Hindlimb muscle (tissue), 1 donor: ENCODE measurements at places on chromosomes 1 and 21.

DNA sequence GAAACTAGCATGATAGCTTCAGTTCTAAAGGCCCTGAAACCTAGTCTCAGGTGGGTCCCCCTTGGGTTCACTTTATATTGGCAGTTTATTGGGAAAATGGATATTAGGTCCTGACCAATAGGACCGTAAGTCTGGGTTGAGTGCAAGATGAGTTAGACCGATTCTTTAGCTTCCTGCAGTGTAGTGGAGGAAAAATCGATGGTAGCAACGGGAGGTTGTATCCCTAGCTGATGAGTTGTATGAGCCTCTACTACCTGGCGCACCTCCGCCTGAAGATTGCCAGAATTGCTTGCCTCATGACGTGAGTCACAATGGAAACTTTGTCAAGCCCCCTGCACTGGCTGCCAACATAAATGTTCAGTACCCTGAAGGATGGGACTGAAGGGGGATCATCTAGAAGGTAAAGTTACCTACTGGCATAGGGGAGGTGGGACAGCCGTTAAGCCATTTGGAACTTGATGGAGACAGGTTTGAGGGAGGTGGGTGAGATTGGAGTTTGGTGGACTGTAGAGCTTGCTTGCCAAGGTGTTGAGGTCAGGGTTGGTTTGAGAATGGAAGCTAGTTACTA, 3.9 kb downstream of the RCC1 start:
- no peak for DNase-seq

DNA sequence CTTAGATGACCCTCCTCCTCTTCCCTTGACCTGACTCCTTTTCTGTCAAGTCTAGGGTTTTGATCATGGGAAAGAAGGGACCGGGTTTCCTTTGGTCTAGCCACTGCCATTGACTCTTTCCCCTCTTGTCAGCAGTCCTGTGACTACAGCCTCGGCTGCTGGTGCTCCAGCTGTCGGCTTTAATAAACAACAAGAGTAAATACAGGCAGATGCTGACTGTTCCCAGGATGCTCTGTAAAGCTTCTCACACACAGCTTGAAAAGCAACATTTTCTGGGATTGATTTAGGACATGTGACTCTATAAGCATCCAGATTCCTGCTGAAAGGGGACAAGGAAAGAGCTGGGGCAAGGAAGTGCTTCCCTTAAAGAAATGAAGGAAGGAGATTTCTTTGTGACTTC, 53.5 kb upstream of the CTTNBP2NL start:
- no peak for DNase-seq

DNA sequence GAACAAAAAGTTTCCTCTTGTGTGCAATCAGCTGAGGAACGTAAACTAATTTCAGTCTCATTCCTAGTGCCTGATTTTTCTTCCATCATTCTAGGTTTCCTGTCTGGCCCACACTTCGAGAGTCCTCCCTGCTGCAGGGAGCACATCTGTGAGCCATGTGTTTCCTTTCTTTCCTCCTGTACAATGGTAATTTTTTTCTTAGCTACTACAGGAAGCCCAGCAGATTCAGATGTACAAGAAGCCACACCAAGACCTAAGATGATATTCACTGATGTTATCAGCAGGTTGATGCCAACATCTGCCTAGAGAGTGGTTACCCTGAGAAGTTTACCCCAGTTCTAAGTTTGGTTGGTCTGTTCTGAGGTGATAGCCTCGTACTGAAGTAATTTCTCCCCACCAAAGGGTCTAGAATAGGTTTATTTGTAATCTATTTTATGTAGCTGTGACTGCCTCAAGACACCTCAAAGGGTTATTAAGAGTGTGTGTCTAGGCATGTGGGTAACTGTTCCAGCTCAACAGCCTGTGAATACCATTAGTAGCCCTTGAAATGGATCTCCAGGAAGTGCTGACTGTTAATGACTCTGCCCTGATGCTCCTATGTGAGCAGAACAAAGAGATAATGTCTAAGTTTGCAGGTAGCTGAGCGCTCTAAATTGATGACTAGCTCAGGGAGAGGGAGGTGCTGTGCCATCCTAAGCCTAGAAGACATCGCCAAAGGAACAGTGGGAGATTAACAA, 31.7 kb upstream of the CLDN14 start:
- no peak for DNase-seq

GRCh38 chr1:29991025-29991424, 732.4 kb downstream of the MATN1 start:
- no peak for DNase-seq

DNA sequence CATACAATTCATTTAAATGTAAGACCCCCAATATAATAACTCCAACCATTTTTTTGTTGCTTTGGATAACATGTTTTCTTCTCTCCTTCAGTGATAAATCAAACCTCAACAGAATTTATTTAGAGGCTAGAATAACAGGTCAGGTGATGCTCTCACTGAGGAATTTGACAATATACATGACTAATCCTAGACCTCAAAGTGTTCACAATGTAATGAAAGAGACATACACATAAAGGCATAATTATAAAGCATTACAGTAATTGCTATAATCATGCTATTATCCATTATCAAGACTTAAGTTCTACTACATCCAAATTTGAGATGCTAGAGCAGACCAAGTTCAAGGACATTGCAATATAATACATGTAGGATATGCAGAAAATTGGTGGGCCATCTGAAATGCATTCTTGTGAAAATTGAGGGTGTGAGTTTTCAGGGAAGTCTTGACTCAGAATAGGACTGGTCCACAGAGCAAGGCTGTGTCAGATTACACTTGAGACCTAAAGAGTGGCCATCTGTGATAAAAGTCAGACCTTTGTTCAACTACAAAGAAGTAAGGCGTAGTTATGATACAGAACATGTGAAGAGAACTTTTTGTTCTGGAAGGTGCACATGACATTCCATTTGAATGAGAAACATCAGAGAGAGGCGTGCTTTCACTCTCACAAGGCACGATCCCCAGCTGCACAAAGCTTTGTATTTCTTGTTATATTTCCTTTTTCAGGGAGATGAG, 45.5 kb downstream of the UTP25 start:
- DNase-seq, result no peak

GRCh38 chr1:180230791-180231505, 884 bp downstream of the LHX4 start:
- DNase-seq, result no peak

- no peak for DNase-seq
Measured at GRCh38 chr1:143672983-143673382, 298.8 kb downstream of the FAM72C start.

GRCh38 chr1:71417421-71417820, 336.6 kb upstream of the ZRANB2 start:
- no peak for DNase-seq

- no peak for DNase-seq
Measured at GRCh38 chr1:167273027-167273800, 52.5 kb downstream of the POU2F1 start.

DNA sequence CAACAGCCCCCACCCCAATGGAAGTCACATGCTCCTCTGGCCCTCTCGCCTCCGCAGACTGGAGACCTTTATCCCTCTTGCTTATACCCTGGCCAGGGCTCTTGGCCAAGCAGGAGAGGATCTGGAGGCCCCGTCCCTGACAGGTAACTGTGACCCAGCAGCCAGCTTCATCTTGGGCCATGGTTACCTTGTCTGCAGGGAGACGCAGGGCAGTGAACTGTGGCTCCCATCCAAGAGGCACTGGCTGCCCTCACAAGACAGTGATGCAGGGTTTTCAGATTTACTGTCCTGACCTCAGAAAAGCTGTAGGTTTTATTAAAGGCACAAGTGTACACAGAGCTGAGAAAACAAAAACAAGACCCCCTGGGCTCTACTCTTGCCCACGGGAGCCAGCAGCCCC, 96.7 kb upstream of the KLHDC7A start:
- DNase-seq, result no peak

DNA sequence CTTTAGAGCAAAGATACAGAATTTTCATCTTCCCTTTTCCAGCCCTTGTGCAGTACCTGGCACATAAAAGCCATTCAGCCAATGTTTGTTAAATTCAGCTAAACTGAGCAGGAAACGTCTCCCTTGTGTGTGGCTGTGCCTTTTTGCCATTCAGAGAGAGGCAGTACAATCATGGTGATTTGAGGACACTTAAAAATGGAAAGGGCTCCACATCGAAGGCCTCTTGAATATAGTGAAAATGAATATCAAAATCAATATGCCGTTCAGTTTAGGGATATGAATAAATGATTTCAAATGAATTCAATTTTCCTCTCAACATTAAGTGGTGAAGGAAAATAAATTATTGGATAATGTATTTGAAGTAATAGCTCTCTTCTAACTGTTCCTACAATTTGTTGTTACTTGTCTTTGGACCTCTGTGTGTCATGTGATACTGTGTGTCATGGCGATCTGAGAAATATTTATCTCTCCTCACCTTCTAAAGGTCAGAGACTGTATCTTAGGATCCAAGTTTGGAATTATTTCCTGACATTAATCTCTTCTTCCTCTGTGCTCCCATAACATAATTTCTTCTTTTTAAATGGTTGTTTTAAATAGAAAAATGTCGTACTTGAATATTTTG, 355.6 kb upstream of the ST6GALNAC5 start:
- no peak for DNase-seq

- peak; percentile 63 for DNase-seq
Measured at GRCh38 chr1:163069142-163069541, at the start of gene RGS4. Gene RGS4, plus strand, starts transcription at chr1:163069361. Its CDS starts 124 bp downstream, at chr1:163069485.

- DNase-seq, result no peak
Measured at GRCh38 chr1:209584231-209584672, 738 bp downstream of the CAMK1G start.

DNA sequence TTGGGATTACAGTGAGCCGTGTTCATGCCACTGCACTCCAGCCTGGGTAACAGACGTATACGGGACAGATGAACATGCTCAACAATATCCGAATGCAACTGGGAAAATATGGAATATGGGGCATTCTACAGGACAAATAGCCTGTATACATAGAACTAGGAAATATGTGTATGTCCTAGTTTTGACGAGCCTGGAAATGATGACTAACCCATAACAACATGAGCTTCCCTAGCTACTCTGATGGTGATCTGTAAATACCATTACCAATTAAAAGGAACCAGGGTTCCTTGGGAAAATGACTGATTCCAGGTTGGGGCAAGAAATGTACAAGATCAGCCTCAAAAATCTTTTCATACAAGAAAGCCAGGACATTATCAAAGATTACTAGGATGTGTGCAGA, 42.8 kb upstream of the ARTN start:
- no peak for DNase-seq

- no peak for DNase-seq
Measured at GRCh38 chr1:6245869-6246496, 2.0 kb downstream of the HES3 start.

- DNase-seq, result no peak
Measured at GRCh38 chr21:44987301-44987885, 47.6 kb downstream of the SLX9 start.

DNA sequence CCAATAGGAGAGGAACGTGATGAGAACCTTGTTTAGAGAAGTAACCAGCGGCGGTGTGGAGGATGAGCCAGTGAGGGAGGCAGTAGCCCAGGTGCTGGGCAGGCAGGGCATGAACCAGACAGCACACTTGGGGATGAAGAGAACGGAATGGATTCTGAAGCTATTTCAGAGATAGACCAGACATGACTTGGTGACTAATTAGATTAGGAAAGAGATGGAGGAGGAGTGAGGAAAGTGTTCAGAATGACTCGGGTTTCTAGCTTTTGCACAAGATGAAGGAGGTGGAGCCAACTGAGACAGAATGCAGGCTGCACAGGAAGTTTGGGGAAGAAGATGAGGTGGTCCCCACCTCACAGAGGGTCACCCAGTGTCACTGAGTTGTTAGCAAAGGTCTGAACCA, 5.1 kb downstream of the PEF1 start:
- DNase-seq, result no peak

- no peak for DNase-seq
Measured at GRCh38 chr1:69290291-69290690, 277.4 kb upstream of the LRRC7 start.

DNA sequence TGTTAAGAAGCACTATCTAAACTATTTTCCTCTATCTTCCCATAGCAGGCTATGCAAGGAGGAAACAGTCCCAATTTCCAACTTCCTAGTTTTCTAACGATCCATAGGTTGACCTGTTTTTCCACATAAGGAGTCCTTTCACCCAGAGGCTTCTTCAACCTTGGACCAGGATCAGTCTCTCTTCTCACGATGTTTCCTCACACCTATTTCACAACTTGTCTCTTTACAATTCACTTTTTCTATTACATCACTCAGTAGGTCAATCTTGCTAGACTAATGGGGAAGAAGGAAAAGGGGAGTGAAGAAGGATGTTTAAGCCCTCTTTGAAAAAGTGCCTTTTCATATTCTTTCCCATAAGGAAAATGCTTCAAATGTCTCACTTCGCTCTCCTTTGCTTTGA, 15.9 kb downstream of the PALMD start:
- DNase-seq, result no peak

DNA sequence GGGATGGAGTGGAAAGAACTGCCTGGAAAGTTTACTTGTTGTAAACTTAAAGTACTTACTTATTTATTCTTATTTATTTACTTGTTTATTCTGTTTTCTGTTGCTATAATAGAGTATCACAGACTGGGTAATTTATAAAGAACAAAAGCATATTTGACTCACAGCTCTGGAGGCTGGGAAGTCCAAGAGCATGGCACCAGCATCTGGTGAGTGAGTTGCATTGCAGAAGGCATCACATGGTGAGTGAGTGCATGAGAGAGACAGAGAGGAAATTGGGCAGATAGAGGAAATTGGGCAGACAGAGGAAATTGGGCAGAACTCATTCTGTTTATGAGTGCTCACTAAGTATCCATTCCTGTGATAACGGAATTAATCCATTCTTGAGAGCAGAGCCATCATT, 11.6 kb upstream of the RGSL1 start:
- DNase-seq, result no peak

- DNase-seq, result no peak
Measured at GRCh38 chr1:59669752-59670312, 144.9 kb upstream of the HOOK1 start.

DNA sequence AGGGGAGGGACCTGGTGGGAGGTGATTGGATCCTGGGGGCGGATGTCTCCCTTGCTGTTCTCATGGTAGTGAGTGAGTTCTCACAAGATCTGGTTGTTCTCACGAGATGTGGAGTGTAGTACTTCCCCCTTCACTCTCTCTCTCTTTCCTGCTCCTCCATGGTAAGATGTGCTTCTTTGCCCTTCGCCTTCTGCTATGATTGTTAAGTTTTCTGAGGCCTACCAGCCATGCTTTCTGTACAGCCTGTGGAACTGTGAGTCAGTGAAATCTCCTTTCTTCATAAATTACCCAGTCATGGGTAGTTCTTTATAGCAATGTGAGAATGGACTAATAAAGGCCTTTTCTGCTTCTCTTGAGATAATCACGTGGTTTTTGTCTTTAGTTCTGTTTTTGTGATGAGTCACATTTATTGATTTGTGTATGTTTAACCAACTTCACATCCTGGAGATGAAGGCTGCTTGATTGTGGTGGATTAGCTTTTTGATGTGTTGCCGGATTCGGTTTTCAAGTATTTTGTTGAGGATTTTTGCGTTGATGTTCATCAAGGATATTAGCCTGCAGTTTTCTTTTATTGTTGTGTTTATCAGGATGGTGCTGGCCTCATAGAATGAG, 45.5 kb downstream of the RABGAP1L start:
- DNase-seq, result no peak

GRCh38 chr1:31702836-31703404, 897 bp downstream of the COL16A1 start:
- DNase-seq, result no peak
